ENCODE measurements at places on chromosomes 2 and 18.

DNA sequence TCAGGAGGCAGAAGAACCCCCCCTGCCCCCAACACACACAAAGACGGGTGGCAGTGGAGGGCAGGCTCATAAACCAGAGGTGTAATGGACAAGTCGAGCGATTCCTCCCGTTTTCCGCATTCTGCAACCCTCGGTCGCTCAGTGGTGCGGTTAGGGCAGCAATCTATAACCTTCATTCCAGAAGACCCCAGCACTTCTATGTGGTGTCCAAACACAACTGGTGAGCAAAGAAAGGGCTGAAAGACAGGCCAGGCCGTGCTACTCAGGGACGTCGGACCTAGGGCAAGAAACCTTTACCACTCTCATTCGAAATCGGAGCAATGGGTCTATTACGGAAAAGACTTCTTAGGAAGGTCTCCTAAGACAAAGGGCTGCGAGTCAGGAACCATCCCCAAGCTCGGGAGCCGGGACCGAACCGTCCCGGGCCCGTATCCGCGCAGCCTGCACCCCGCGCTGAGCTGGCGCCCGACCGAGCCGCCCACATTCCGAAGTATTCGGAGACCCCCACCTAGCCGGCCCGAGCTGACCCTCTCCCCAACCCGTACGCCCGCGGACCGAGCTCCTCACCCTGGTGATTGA is 568 bp downstream of the ARL5A start:
- peak; percentile 14 for DNase-seq

GRCh38 chr2:48423376-48423775 is 106.6 kb upstream of the STON1 start:
- DNase-seq: no peak

DNA sequence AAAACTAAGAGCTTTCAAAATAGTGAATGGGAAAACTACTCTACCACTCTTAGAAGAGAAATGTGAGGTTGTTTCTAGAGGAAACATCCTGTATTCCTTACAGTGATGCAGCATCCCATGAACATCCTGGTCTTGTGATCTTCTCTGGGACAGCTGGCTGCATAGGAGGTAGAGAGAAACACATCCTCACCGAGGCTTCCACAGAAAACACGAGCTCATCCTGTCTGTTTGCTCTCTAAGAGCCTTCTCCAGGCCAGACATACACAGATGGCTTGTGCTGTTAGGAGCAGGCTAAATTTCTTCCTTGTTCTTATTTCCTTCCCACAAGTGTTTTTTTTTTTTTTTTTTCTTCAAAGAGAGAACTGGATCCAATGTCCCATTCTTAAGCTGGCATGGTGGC is 14.7 kb upstream of the FZD7 start:
- no peak for DNase-seq

GRCh38 chr2:43417300-43417699 is 178.5 kb downstream of the THADA start:
- no peak for DNase-seq

DNA sequence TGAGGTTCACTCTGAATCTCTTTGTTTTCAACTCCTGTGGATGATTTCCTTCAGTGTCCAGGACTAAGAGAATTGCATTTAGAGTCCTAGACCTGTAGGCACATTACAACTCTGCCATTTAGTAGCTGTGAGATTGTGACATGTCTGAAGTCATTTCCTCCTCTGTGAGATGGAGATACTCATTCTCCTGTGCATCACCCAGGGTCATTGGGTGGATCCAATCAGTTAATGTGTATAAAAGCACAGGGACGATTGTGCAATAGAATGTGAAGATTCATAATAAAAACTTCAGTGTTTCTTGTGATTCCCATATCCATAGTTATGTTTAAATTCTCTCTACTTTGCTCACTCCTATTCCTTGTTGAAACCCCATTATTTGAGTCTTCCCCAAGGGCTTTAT is 113.6 kb downstream of the DIS3L2 start:
- no peak for DNase-seq
